ENCODE measurements at places on chromosomes 1 and 21. TPM values are rescaled to one million over a fixed set of nuclear protein-coding genes. Genes with fewer than 3 reads are reported as not detected.
A peak's percentile ranks its signal among the peaks of the same experiment; 100 is the strongest.

Gene C1QA
- total RNA-seq, result not detected

Gene CLCA1
- total RNA-seq, result not detected

Gene TEX38
- not detected for total RNA-seq

Gene LDLRAD1
- total RNA-seq, result not detected

DNA sequence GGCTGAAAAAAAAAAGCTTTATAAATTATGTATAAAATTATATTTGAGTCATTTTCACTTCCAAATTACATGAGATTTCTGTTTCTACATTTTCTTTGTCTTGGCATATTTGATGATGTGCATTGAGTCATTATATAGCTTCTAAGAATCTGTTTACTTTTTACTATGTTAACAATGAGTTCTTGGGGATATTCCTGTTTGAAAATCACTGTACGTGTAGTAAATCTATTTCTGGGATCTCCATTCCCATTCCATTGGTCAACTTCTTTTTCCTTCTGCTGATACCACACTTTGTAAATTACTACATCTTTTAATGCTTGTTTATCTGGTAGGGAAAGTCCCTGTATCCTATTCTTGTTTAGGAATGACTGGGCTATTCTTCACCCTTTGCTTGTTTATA is 43.6 kb downstream of the TNFRSF9 start:
- DNase-seq, result no peak

DNA sequence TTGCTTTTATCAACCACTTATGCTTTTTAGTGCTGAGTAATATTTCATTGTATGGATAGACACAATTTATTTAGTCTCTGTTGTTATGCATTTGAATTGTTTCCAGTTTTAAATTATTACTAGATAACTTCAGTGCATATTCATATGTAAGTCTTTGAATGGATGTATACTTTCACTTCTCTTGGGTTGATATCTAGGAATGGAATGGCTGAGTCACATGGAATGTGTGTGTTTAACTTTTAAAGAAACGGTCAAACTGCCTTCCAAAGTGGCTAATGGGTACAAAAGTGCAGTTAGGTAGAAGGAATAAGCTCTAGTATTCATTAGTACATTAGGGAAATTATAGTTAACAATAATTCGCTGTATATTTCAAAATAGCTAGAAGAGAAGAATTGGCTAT is 82.4 kb downstream of the NPHS2 start:
- no peak for DNase-seq

DNA sequence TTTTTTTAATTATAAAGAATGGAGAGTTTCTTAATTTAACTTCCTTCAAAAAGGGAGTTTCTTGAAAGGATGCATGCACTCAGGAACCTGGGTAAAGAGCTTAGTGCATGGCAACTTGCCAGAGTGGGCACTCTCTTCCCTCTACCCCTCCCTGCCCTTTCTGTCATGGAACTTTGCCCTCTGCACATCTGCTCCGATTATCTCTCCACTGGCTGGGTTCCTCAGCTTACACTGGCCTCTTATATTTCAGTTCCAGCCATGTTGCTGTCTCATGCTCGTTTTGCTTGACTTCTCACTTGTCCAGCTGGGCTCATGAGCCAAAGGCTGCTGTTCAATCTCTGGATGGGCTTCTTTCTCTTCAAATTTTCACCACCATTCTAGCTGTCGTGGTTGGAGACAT is 87.0 kb downstream of the NCAM2 start:
- no peak for DNase-seq

DNA sequence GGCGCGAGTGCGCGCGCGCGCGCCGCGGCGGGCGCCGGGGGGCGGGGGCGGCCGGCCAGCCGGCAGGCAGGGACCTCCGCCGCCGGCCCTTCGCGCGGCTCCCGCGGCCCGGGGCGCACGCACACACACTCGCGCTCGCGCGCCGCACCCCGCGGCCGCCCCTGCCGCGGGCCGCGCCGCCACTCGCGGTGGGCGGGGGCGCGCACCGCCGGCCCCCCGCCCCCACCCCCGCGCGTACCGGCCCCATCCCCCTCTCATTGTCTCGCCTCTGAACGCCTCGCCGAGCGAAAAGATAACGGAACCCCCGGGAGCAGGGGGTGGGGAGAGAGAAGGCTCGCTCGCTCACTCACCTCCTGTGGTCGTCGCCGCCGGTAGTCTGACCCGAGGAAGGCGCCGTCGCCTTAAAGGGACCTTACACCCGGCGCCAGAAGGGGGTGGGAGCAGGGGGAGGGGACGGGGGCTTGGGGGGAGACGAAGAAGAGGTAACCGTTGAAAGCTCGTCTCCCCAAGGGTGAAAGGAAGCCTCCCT is 428 bp downstream of the POGZ start:
- DNase-seq, result peak; percentile 89

GRCh38 chr1:72375226-72375625 is 92.9 kb upstream of the NEGR1 start:
- no peak for DNase-seq

DNA sequence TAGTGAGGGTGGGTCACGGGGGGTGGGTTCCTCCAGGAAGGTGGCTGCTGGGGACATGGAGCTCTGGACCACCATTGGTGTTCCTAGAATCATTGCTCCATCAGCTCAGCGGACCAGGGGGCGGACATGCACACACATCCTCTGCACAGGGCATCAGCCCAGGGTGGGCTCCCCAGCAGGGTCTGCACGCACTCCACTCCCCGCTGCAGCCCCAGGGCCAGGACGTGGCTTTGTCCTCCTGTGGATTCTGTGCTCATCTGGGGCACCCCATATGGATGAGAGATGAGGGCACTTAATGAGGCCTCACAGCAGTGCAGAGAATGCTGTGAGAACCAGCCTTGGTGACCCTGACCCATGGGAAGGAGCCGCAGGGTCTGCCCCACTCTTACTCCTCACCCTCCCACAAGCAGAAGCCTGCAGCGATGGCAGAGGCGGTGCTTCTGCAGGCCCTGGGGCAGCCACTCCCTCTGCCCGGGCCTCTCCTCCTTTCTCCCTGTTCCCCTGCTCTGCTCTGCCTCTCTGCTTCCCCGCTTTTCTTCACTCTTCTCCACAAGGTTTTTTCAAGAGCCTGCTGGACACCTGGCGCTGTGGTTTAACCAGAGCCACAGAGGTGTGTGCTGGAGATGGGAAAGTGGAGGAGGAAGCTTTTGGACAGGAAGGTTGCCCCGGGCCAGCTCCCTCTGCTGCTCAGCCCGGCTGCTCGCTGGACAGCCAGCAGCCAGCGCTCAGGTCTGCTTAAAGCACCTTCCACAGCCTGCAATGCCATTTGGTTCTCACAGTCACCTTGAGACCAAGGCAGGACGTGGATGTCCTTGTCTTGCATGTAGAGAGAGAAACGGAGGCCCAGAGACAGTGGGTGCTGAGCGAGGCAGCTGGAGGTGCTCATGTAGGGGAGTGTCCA is 26.3 kb upstream of the PCBP3 start:
- peak; percentile 31 for DNase-seq

- no peak for DNase-seq
Observed at GRCh38 chr1:159556931-159557369, 21.1 kb upstream of the OR10J5 start.

GRCh38 chr21:43916691-43917514 is 51.9 kb downstream of the AGPAT3 start:
- no peak for DNase-seq

Gene DISP3
- 2.0 TPM for total RNA-seq

DNA sequence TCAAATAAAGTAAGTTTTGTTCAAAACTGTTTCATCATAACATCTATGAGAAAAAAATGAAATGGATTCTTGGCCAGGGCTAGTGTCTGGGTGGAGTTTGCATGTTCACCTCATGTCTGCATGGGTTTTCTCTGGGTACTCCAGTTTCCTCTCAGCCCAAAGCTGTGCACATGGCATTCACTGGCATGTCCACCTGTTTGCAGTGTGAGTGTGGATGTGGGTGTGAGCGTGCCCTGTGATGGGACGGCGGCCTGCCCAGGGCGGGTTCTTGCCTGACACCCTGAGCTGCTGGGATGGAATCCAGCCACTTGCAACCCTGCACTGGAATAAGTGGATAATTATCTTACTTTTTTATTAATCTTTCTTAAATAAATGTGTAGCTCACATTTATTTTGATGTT is 185.5 kb downstream of the RYR2 start:
- no peak for DNase-seq

DNA sequence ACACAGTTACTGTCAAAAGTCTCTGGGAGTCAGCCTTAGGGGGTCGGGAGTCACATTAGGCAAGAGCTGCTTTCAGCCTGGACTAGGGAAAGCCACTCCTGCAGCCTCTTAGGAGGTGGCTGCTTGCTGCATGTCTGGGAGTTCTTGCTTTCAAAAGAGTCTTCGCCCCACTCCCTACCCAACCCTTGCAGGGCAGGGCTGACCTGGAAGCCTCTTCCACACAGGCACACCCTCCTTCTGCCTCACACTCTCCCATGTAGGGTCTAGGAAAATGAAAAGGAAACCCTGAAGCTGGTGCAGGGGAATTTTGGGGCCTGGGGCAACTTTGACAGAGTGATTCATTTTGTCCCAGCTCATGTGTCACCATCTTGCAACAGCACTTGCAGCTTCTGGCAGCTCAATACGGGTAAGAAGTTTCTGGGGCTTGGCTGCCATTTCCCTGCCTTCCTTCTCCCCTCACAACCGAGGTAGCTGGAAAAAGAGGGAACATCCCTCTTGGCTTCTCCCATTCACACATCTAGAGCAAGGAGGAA is 37.3 kb downstream of the KCND3 start:
- no peak for DNase-seq

GRCh38 chr1:32709075-32709474 is 6.5 kb upstream of the SYNC start:
- DNase-seq, result no peak

DNA sequence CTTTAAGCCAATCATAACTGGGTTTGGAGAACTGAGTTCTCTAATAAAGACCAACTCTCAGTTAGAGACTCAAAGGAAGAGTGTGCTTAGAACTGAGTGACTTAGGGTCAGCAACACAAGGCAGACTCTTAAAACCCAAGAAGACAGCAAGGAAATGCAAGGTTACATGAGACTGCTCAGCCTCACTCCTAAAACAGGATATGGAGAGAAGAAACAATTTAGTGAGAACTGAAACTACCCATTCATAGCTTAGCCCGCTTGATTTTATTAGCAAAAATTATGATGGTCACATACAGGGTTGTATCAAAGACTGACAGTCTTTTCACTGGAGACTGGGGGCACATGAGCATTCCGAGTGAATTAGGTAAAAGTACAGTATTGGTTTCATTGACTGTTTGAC is 78.9 kb upstream of the DMRTA2 start:
- no peak for DNase-seq

DNA sequence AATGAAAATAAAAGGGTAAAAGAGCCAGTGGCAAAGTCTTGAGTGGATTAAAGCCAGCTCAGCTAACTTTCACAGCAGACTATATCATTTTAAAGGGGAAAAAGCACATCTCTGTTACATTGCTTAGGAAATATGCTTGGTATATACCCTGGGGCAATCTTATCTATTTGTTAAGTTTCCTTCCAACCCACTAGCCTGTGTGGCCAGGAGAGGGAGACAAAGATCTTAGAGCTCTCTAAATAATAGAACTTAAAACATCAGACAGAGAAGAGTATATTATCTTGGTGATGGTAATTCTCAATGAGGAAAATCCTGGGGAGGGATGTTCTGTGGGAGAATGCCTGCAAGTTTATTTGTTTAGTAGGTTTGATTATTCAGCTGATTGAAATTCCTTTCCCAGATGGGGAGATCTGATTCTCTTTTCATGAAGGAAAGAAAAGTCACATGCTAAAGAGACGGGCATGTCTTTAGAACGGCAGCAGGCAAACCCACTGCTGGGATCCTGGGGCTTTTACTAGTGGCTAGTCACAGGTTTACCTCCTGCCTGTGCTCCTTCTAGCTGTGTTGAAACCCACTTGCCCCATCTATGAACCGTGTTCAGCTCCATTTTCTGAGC is 3.6 kb downstream of the KCNE2 start:
- DNase-seq, result peak; percentile 70

DNA sequence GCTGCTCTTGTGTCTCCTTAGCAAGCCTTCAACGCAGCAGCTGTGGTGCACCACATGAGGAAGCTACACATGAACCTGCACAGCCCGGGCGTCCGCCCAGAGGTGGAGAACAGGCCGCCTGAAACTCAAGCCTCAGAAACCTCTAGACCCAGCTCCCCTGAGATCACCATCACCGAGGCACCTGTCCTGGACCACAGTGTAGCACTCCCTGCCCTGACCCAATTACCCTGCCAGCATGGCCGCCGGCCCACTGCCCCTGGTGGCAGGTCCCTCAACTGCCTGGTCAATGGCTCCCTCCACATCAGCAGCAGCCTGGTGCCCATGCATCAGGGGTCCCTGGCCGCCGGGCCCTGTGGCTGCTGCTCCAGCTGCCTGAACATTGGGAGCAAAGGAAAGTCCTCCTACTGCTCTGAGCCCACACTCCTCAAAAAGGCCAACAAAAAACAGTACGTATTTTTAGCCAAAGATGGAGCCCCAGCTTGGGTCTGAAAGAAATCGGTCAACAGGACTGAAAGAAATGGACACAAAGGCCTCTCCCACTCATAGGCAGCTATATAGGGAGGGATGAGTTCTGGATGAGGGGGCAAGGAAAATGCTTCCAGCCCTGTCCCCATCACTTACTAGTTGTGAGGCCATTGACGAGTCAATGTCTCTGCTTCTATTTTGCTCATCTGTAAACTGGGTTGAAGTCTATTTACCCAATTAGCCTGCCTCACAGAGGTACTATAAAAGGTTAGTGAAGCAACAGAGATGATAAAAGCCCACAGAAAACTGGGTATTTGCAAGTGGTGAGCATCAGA is 28.5 kb downstream of the CAMK1G start:
- no peak for DNase-seq

GRCh38 chr1:30888391-30888790 is 20.2 kb downstream of the SDC3 start:
- no peak for DNase-seq

Gene TMEM54
- 14.5 TPM for total RNA-seq

DNA sequence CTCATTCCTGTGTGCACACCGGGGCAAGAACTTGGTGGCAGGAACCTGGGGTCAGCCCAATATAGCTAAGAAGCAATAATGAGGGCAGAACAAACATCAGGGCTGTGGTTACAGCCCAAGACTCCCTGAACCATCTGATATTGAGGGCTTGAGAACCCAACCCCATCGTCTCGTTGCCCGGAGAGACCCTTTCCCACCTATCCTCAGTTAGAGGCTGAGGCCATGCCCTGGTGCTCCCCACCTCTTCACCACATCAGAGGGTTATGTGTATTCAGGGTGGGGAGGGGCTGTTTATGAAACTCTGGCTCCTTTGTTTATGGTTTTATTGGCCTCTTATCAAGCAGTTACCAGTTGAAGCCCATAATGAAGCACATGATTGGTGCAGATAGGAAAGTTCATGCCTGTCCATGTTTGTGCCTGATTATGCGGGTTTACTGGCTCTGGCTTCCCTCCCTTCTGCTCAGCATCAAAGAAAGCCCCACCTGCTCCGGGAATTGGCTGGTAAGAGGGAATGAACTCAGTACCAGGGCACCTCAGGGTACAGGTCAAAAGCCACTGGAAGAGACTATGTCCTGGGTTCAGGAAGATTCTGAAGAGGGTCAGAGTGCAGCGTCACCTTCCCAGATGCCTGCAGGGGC is 14.5 kb downstream of the NUAK2 start:
- DNase-seq, result no peak

Gene SPRR1B
- total RNA-seq, result not detected

Gene GJB4
- not detected for total RNA-seq

DNA sequence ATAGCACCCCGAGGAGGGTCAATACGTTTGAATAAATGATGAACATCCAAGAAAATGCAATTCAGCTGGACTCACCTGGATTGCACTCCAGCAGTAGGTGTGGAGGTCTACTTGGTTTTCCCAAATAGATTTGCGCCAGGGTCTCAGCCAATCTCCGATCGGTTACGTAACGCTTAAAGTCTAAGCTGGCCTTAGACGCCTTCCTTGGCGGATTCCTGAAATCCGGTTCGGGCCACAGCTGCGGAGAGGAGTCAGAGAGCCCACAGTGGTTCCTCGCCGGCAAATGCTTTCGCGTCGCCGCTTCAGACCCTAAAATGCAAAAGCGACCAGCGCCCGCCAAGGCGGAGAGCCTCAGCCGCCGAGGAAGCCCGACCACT is 322 bp downstream of the TFB2M start:
- DNase-seq, result peak; percentile 85
